ENCODE measurements at places on chromosomes 1 and 21.

- no peak for DNase-seq
Observed at GRCh38 chr1:33097762-33098161, 16.8 kb downstream of the AZIN2 start.

DNA sequence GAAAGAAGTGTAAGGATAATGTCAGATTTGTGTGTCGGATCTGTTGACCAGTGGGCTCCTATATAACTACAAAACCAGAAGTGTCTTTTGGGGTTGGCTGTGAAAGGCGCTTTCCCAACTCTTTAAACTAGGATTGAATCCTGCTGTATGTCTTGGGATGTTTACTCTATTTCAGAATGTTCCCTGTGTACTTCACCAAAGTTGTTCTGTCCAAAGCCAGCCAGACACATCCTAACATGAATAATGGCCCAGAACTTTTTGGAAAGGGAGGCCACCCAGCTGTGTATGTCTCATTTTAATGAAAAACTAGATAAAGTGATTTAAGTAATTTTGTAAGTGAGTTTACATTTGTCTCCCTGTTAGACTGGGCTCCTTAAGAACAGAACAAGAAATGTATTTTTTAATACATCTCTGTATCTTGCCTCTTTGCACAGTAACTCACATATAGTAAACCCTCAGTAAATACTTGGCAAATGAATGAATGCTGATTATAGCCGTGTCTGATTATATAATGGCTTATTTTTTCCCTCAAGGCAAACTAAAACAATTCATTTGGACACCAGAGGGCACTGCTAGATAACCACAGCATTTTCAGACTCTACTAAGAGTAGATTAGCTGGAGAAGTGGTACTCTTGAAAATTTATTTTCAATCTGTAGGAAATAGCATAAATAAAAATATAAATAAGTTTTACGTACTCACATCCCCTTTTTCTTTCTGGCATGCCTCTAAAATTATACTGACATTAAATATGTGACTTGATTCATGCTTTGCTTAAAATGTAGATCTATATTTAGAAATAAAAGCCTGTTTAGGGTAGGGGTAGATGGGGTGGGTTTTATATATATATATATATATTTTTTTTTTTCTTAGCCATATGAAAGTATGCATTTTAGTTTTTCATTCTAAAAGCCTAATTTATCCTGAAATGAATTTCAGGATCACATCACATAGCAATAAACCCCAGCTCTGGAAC is 23.8 kb downstream of the TSEN15 start:
- DNase-seq, result no peak

DNA sequence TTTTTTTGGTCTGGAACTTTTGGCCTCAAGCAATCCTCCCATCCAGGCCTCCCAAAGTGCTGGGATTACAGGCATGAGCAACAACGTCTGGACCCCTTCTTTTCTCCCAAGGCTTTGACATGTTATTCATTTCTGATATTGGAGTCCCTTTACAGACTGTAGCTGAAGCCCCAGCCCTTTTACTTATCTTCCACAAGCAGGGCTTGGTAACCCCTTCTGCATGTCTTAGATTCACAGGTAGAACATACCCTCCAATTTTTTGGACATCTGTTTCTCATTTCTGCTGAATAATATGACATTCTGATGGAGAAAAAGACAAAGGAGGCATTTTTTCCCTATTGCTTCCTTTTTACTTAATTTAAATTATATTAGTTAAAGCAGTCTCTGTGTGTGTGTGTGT is 39.2 kb upstream of the RGS21 start:
- no peak for DNase-seq

DNA sequence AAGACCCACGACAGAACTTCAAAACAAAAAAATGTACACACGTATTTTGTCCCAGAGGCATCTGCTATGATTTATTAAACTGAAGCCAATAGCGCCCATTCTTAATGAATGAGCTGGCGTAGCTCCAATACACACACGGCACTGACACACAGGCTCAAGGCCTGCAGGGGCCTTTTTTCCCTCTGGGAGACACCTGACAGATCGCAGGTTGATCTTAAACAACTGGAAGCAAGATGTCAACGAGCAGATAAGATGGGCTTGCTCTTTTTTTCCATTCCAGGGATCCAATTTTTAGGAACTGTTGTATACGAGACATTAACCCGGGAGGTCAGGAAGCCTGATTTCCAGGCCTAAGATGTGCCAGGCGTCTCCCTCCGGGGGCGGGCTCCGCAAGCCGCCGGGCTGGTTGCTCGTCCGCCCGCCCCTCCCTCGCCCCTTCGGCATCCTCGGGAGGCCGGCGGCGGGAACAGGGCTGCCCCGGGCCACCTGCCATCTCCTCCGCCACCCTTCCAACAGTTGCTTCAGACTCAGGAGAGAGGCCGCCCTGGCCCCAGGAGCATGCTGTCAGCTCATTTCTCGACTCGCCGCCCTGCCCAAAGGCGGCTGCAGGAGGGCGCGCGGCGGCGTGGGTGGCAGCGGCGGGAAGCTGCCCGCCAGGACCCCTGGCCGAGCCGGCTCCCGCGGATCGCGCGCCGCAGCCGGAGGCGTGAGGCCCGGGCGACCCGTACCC is 735 bp downstream of the TTC13 start:
- peak; percentile 26 for DNase-seq

- DNase-seq, result no peak
Observed at GRCh38 chr1:28173980-28174297, 2.6 kb downstream of the PTAFR start.

DNA sequence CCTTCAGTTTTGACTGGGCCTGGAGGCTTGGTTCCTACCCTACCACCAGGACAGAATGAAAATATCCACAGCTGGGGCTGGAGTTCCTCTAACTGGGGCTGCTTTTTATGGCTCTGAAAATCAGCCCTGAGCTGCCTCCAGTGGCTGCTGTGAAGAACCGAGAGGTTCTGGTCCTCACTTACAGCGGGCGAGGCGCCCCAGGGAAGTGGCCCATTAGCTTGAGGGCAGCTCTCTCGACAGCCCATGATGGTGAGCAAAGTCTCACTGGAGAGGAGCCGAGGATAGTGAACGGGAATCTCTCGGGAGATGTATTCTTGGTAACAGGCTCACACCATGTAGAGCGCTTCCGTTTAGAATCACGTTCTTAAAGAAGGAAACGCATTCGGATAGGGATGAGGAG is 459.7 kb downstream of the KIF26B start:
- DNase-seq, result no peak

DNA sequence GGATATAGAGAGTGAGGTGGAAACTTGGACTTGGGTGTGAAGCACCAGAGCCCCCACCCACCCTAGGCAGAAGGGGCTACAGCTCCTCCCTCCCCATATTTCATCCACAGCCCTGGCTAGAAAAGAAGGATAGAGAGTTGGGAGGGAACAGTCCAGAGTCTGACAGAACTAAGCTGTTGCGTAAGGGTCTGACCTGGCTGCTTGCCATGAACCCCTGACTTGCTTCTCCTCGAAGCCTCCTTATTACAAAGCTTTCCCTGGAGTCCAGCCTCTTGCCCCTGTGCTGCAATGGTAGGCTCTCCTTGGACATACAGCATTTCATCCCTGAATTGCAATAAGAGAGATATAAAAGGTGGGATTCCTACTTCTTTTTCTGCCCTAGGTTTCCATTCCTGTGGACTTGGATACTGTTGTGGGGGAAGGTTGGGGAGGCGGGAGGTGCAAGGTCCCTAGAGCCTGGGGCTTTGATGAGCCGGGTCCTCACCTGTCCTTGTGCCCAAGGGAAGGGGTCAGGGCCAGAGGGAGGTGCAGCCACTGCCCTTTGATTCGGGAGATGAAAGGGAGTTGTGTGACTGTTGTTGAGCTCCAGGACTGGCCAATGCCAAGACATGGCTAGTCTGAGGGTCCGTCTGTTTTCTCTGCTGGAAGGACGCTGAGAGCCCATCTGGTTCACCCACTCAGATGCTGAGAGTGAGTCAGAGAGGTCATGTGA is 2.7 kb downstream of the RHBG start:
- no peak for DNase-seq

GRCh38 chr1:154730259-154730658 is 122.3 kb upstream of the ADAR start:
- no peak for DNase-seq

GRCh38 chr21:40404396-40404800 is 442.6 kb downstream of the DSCAM start:
- no peak for DNase-seq

- no peak for DNase-seq
Observed at GRCh38 chr1:2646837-2647236, 14.0 kb upstream of the MMEL1 start.

GRCh38 chr1:174315239-174315638 is 132.5 kb upstream of the GPR52 start:
- DNase-seq, result no peak

- no peak for DNase-seq
Observed at GRCh38 chr1:177913762-177914540, 55.9 kb downstream of the SEC16B start.

GRCh38 chr1:54081306-54082270 is 28.2 kb downstream of the TCEANC2 start:
- peak; percentile 58 for DNase-seq

- no peak for DNase-seq
Observed at GRCh38 chr1:24965571-24965930, 35.5 kb upstream of the RUNX3 start.

DNA sequence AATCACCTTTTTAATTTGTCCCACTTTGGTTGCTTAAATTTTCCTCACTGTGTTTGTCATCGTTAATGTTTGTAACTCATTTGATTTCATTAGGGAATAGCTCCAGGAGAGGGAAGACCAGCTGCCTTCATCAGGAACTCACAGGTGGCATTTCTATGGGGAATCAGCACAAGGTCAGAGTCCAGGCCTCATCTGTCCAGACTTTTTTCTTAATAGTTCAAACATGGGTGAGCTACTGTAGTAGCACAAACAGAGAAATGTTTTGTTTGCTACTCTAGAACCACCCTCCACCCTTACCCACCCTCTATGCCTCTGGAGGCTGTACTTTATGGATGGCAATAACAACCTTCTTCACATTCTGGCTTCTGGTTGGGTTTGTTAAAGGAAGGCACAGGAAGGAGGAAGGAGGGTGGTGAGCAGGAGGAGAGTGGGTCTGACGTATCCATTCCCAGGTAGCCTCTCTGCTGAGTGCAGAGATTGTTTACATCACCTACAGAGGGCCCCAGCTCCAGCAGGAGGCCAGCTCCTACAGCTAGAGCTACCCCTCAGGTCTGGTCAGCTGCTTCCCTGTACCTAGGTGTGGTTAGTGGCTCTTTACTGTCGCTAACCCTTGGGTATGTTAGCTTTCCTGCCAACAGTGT is 8.1 kb upstream of the TEDDM1 start:
- DNase-seq, result no peak

- peak; percentile 36 for DNase-seq
Observed at GRCh38 chr21:45556645-45557615, 14.7 kb upstream of the SLC19A1 start.

GRCh38 chr1:83545066-83545862 is 453.7 kb downstream of the TTLL7 start:
- no peak for DNase-seq

DNA sequence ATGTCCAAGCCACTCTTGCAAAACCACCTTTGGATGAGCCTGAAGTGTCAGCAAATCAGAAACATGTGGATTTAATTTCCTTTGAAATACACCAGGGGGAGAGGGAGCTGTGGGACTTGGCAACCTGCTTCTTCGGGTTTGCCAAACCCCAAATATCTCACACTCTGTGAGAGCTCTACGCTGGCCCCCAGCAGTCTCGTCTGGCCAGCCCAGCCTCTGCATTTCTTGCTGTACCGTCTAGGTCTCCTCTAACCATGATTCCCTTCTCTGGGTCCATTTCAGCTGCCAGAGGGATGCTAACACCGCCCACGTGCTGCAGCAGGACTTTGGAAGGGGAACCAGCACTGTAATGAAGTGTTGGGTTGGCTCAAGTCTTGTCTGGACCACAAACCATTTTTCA is 114.6 kb downstream of the MRPS6 start:
- no peak for DNase-seq

GRCh38 chr1:203555076-203555475 is 61.1 kb downstream of the OPTC start:
- DNase-seq, result no peak

DNA sequence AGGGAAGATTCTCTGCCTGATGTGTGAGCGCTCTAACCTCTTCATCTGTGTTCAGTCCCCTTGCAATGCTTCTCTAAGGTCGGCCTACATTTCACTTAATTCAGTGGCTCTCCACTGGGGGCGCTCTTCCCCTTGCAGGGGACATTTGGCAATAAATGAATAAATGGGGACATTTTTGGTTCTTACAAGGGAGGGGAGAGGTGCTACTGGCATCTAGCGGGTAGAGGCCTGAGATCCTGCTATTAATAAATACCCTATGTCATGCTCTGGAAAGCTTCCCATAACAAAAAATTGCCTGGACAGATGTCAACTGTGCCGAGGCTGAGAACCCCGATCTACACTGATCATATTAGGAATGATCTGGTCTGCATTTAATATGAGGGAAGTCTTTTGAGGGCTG is 25.9 kb upstream of the DNAJC11 start:
- peak; percentile 52 for DNase-seq

DNA sequence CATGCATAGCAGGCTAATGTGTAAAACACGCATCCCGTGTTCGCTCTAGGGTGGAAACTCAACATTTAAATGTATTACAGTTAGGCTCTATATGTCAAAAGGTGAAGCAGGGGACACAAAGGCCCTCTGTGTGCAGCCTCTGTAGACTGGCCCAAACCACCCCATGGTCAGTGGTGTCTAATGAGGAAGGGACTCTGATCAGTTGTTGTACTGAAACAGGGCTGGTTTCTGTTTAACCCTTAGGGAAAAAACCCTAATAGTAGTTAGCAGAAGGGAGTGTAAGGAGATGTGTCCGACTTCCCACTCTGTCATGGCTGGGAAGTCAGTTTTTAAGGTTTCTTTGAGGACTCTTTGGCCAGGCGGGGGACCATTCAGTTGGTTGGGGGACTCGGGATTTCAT is 21.5 kb upstream of the CD2 start:
- DNase-seq, result no peak

GRCh38 chr21:25456672-25457071 is 150.6 kb downstream of the MRPL39 start:
- DNase-seq, result peak; percentile 67

GRCh38 chr1:111154021-111154999 is 14.3 kb downstream of the CEPT1 start:
- DNase-seq, result no peak

DNA sequence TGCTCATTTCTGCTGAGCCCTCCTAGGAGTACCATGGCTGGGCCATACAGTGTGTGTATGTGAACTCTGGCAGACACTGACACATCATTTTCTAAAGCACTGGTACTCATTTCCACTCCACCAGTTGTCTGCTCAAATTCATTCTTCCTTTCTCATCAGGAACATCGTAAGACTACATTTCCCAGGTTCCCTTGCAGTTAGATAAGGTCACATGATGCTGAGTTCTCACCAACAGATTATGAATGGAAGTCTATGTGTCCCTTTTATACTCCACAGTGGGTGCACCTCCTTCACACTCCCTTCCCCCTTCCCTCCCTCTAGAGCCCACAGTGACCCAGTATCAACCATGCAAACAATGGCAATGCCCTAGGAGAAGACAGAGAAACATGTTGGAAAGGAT is 38.3 kb upstream of the PAX7 start:
- DNase-seq, result no peak
